ENCODE measurements at places on chromosomes 6 and 20.

- DNase-seq: no peak
Observed at GRCh38 chr6:164455835-164456234, 853.6 kb downstream of the C6orf118 start.

GRCh38 chr20:48815537-48815936 is 12.3 kb downstream of the PREX1 start:
- no peak for DNase-seq

GRCh38 chr6:49847014-49847413 is 19.3 kb downstream of the CRISP1 start:
- DNase-seq: no peak

DNA sequence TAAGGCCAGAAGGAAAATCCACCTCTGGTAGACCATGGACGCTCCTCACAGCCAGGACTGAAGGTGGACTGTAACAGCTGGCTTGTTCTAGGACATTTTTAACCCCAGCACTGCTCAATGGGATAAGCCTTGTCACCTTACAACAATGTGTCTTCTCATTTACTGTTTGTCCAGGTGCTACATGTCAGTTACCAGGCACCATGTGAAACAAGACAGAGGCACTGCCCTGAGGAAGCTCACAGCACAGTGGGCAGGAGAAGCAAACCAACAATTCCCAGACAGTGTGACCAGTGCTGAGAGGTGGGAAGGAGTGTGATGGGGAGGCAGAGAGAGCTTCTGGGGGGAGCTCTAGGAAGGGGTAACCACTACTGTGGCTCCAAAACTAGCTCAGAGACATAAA is 10.7 kb downstream of the SNHG17 start:
- no peak for DNase-seq

- no peak for DNase-seq
Observed at GRCh38 chr20:6954219-6954618, 186.7 kb downstream of the BMP2 start.

DNA sequence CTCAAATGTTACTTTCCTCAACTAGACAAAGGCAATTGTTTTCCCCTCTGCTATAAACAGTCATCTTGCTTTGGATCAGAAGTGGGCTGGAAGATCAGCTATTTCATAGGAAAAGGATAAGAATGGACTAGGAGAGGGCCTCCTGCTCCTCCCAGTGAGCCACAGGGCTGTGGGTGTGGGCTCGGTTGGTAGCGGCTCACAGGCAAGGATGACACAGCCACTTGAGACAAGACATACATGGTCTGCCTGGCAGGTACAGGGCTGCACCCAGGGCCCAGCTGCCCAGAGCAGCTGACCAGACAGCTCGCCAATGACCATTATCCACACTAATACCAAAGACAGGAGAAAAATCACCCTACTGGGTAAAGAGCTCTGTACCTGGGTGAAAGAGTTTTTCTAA is 9.0 kb upstream of the SLA2 start:
- DNase-seq: no peak

- no peak for DNase-seq
Observed at GRCh38 chr6:28251661-28252008, 434 bp downstream of the ZKSCAN4 start.

DNA sequence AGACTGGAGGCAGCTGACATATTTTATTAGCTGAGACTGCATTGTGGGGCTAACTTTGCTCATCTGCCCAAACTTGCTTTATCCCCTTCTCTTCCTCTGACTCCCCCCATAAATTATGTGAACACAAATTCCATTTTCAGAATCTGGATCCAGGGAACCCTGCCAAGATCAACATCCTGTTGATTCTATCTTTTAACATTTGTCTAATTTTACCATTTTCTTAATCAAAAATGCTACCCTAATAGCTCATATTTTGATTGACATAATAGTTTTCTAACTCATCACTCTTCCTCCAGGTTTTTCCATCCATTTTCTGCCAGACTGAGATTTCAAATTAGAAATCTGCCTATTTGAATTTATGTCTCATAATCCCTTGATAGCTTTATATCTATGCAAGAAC is 184.7 kb upstream of the PRSS16 start:
- DNase-seq: no peak

DNA sequence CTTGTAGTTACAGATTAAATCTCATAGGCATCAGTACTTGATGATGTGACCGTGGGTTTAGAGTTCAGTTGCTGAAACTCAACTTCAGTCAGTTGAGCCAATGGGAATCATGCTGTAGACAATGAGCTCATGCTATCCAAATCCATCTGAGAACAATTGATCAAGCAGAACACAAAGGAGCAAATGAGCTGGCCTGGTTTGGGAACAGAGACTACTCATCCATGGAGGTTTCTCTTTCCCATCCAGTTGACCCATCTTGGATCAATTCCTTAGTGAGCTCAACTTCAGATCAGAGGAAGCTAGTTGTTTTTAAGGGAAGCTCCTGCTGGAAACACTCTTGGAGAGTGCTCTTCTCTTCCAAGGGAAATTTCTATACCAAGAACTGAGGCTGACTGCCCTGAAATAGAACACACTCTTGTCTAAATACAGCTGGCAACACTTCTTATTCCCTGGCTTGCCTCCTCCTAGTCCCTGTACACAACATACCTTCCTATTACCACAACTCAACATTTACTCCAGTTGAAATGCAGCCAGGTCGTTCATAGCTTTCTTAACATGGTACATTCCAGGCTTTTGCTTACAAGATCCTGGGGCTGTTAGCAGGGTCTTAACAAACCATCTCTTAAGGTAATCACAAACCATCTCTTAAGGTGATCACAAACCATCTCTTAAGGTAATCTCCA is 203.9 kb upstream of the PRDM1 start:
- no peak for DNase-seq

GRCh38 chr6:140073456-140073855 is 699.0 kb upstream of the CITED2 start:
- DNase-seq: no peak

GRCh38 chr6:159125014-159125609 is 44.1 kb upstream of the FNDC1 start:
- no peak for DNase-seq

GRCh38 chr20:51966296-51966971 is 164.1 kb upstream of the SALL4 start:
- peak; percentile 7 for DNase-seq

DNA sequence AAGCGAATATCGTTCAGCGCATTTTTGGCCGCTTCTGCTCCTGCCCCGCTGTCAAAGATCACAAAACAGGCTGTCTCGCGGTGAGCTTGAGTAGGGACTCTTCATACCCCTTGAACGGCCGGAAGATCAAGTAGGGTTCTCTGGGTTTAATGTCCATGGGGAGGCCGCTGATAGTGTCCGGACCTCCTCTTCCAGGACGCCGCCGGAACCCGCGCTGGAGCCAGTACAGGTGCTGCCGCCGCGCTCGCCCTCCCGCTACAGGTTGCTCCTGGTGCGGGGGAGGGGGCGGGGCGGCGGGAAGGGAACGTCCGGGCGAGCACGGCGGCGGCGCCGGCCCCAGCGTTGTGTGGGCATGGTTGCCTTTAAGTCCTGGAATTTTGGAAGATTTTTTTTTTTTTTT is 67.4 kb downstream of the KHDC1L start:
- DNase-seq: no peak

- no peak for DNase-seq
Observed at GRCh38 chr6:80543598-80544222, 437.2 kb downstream of the BCKDHB start.

DNA sequence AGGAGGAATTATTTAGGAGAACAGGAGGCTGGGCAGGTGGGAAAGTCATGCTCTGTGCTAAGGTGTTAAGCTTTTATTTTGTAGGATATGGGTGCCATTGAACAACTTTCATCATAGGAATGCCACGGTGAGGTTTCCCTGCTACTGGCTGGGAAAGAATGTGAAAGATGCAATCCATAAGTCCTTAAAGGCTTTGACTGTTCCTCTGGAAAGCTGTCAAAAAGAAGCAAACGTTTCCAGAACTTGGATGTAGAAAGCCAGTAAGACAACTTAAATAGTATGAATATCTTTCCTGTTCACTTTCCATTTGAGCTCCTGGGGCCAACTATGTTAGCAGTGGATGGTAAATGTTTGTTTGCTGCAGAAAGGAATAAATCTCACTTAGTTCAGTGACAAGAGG is 574.4 kb downstream of the RNF144B start:
- no peak for DNase-seq

- peak; percentile 44 for DNase-seq
Observed at GRCh38 chr6:499617-500016, 108.1 kb downstream of the IRF4 start.

- DNase-seq: no peak
Observed at GRCh38 chr6:26597389-26597766, 625 bp downstream of the ABT1 start.

DNA sequence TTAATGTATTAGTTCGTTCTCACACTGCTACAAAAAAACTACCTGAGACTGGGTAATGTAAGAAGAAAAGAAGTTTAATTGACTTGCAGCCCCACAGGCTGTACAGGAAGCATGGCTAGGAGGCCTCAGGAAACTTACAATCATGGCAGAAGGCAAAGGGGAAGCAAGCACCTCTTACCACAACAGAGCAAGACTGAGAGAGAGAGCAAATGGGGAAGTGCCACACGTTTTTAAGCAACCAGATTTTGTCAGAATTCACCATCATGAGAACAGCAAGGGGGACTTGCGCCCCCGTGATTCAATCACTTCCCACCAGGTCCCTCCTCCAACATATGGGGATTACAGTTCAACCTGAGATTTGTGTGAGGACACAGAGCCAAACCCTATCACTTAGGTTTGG is 70.8 kb upstream of the SRSF6 start:
- no peak for DNase-seq

GRCh38 chr6:153957394-153957793 is 81.6 kb upstream of the OPRM1 start:
- DNase-seq: no peak

DNA sequence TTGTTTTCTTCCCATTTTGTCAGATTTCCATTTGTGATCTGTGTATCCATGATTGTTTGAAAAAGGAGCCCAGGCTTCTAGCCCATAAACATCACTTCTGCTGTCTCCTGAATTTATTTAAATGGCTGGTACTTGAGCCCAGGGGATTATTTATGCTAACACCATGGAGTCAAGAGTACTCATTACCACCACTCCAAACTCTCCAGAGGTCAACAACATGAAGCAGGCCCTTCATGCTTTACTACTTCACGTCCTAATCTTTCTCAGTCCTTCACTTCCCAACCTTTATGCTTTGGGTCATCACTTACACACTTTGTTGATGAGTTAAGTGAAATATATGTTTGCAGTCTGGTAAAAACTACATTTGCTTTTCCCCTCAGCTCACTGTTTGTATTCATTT is 247.8 kb downstream of the BMP2 start:
- DNase-seq: no peak

DNA sequence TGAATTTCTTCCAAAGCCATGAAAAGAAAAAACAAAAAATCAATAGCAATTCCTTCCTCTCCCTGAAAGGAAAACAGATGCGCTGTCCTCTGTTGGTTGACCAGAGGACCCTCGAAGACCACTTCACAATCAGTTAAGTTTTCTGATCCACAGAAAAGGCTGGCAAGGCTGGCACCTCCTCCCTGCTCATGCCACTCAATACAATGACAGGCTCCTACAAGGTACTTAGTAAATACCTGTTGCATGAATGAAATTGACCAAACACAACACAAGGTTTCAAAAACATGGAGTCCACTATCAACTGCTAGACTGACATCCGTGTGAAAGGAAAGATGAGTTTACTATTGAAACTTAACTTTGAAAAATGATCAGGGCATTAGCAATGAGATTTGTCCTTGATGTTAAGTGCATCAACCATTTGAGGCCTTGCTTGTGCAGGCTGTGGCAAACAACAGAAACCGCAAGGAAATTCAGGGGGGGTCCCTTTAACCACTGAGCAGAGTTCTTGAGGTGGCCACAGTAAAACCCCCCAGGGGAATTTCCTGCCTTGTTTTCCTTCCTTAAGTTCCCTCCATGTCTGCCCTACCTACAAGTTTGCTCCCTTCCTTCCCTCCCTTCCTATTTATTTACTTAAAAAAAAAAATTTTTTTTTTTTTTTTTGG is 27.9 kb upstream of the RTF2 start:
- peak; percentile 77 for DNase-seq

DNA sequence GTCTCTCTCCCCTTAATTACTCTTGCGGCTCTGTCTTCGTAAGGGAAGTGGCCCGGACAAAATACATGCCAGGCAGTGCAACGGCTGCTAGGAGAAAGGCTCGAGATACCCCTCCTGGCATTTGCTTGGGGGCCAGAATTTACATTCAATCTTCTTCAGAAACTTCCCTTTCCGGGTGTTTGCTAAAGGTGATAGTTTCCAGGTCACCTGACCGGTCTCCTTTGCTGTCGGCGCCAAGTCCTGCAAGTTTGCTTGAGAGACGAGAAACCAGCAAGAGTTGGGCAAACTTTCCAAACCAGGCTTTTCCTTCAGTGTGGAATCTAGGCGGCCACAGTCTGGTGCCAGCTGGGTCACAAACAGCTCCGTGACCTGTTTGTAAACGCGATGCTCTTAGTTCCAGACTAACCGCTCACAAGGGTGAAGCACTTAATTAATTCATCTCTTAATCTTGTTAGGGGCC is 563 bp upstream of the SRSF3 start:
- peak; percentile 71 for DNase-seq

DNA sequence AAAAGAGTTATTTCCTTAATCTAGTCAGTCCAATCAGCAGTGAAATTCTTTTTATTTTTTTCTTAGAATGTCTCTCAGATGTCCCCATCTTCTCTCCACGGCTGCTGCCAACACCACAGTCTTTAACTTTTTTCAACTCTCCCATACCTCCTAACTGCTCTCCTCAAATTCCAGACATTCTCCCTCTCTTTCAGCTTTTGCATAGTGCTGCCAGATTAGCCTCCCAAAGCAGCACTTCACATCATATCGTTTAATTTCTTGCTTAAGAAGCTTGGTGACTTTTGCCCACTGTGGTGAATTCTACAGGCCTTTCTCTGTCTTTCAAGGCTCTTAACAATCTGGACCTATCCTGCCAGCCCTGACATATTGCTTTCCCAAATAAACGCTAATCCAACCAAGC is 233.4 kb downstream of the UST start:
- DNase-seq: no peak

DNA sequence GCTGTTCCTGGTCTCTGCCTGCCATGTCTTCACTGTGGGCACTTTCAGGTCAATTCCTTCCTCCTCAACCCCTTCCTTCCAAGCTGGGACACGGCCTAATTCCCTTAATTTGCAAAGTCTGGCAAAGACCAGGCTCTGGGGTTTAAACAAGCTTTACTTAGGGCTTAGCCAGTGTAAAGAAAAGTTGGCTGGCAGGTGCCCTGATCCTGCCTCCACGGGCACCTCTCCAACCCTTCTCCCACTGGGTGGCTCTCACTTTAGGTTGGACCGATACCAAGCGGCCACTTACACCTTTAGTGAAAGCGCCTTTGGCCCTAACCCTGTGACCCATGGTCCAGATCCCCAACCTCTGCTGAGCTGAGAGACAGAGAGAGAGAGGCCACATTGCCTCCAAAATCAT is 13.7 kb upstream of the MLN start:
- DNase-seq: no peak
